ENCODE measurements at places on chromosomes 13 and 19.
A peak's percentile ranks its signal among the peaks of the same experiment; 100 is the strongest.

DNA sequence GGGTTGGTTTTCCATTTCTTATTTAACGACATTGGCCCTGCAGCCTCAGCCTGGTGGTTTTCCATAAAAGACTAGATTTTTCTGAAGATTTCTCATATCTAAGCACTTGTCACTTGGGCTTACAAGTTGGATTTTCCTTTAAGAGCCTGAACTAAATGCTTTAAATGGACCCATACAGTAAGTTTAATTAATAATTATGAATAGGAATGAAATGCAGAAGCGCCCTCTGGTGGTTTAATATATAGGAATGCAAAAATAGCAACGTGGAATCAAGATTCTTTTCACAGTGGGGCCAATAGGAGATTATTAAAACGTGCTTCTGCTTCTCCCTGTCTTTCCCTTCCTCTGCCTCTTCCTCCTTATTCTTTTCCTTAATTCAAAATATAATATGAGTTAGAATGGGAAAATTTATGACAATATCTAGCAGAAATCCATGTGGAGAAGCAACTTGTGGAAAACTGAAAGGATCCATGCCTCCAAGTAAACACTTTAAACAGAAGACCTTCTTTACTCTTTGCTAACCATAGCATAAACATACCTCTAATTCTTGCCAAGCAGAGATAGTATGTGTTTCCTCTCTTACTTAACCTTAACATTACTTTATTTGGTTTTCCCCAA is 324.0 kb downstream of the GPC5 start:
- no peak for DNase-seq

- no peak for DNase-seq
These were observed 2.3 kb upstream of the UPK1A start for GRCh38 chr19:35663981-35664380.

DNA sequence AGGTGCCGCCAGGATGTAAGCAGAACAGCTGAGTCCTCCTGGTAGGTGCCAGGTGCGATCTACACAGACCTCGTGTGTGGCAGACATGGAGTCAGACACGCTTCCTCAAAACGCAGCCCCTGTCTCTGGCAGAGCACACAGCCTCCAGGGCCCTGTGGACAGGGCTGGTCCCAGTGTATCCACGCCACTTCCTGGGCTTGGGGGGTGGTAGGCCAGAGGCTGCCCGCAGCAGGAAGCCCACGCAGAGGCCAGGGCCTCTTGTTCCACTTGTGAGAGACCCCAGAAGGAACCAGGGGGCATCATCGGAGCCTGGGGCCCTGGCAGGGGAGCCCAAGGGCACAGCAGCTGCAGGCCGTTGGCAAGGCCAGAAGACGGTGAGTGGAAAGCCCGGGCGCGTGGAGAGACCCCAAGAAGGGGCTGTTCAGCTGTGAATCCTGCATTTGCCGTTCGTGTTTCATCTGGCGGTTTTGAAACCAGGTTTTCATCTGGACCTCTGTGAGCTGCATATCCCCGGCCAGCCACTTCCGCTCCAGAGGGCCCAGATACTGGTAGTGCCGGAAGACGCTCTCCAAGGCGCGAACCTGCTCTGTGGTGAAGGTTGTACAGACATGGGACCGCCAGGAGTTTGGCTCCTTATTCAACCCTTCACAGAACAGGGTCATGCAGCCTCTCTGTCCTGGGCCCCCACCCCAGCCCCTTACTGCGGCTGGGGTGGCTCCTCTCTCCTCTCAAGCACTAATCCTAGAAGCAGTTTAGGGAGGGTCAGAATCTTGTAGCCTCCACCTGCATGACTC is 25.1 kb upstream of the SLITRK1 start:
- DNase-seq, result no peak

DNA sequence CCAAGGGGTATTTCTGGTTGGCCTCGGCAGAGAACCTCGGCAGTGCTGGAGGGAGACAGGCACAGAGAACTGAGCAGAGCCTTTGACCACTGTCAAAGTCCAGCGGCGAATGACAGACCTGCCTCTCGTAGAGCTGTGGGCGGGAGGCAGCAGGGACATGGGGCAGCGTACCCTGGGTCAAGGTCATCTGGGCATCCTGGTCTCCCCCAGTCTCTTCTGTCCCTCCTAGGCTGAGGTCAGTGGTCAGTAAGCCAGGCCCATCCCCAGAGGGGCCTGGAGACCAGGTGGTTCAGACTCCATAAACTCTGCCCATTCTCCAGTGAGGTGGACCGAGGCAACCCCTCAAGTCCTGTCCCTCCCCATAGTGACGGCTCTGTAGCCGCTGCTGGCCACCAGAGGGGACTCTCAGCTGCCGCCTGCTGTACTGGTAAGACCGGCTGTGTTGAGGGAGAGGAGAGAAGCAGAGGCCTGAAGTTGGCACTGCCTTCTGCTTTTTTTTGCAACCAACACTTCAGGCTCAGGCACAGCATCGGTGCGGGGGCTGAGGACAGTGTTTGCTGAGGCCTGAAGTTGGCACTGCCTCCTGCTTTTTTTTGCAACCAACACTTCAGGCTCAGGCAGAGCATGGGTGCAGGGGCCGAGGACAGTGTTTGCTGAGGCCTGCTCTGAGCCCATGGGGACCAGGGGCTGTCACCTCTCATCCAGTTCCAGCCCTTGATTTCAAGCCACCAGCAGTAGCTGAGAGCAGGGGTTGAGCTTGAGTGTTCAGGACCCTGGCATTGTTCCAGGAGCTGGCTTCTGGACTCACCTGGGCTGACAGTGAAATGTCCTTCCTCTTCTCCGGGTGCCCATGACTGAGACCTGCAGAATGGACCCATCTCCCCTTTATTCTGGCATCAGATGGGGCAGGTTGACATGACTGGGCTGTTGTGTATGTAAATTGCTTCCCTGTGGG is at the start of gene PGLYRP2:
TSS of gene PGLYRP2 (minus strand) at position 111 of the 955 bp plus-strand sequence. CDS start 130 bp downstream, outside the sequence.
- no peak for DNase-seq

GRCh38 chr13:26785838-26786630 is 25.4 kb upstream of the GPR12 start:
- DNase-seq, result peak; percentile 38

DNA sequence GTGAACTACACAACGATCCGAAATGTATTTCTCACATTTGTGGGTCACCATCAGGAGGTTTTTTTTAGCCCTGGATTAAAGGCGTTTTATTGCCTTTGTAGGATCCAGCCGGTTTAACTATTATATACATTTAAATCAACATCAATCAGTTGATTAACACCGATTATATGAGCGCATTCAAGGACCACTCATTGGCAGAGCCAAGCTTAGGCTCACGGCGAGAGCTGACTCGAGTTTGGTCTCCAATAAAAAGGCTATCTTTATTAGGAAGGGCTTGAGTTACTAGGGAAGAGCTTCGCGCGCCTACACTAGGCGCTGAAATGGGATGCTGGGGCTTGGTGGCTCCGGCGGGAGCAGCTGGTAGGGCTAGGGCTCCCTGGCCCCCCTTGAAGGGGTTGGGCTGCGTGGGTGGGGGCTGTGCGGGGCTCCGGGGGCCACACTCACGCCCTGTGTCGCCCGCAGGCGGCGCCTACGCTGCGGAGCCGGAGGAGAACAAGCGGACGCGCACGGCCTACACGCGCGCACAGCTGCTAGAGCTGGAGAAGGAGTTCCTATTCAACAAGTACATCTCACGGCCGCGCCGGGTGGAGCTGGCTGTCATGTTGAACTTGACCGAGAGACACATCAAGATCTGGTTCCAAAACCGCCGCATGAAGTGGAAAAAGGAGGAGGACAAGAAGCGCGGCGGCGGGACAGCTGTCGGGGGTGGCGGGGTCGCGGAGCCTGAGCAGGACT is 4.2 kb downstream of the PDX1 start:
- no peak for DNase-seq

DNA sequence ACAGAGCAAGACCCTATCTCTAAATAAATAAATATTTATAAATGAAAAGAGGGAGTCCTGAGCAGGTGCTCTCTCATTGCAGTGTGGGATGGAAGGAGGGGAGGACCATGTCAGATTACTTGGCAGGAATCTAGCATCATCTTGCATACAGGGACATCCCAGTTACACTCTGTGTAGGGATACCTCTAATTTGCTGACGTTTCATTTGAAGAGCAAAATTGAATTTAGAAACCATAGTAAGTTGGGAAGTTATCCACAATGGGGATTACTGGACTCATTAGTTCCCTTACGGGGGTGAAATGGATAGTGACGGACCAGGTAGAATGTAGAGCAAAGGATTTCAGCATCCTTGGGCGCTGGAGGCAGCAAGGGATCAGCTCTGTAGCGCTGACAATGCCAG is 52.1 kb downstream of the ARHGEF18 start:
- no peak for DNase-seq

- DNase-seq, result no peak
These were observed 5.6 kb upstream of the ATP8B3 start for GRCh38 chr19:1817553-1818179.

DNA sequence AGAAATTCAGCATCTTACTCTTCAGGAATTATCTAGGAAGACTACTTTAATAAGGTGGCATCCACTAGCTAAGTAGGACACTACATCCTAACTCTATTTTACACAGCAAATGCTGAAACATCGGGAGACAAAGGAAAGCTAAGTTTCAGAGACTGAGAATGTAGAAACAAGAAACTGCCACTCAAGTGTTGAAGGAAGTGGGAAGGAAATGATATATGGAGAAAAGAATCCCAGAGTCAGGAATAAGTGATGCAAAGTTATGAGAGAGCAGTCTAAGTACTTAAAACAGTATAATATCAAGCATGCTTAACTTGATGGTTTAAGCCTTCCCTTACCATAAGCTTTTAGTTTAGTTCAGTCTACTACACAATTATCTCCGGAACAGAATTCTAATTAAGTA is 52.4 kb downstream of the RBM26 start:
- DNase-seq, result no peak

GRCh38 chr13:73307481-73307880 is 248.7 kb downstream of the KLF5 start:
- DNase-seq, result no peak

- DNase-seq, result peak; percentile 34
These were observed 552 bp downstream of the KPNA3 start for GRCh38 chr13:49791711-49792549.

DNA sequence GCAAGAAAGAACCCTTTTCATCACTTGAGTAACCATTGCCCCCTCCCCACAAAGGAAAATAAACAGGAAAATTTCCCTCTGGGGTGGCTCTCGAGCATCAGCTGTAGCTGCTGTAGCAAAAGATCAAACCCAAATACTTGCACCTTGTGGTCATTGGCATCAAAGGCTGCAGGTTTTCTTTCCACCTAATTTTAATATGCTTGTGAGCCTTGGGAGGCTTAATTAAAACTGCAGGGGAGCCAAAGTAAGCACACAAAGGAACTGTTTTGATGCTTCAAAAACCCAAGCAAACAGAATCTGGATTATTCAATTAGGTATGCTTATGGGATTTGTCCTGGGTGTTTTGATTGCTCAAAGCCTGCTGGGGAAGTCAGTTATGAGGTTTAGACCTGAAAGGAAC is 119.5 kb downstream of the SHISA2 start:
- DNase-seq, result no peak

- DNase-seq, result no peak
These were observed 112.8 kb downstream of the TDRD3 start for GRCh38 chr13:60509601-60510386.

GRCh38 chr19:17325881-17326594 is 8.6 kb downstream of the ANO8 start:
- no peak for DNase-seq

DNA sequence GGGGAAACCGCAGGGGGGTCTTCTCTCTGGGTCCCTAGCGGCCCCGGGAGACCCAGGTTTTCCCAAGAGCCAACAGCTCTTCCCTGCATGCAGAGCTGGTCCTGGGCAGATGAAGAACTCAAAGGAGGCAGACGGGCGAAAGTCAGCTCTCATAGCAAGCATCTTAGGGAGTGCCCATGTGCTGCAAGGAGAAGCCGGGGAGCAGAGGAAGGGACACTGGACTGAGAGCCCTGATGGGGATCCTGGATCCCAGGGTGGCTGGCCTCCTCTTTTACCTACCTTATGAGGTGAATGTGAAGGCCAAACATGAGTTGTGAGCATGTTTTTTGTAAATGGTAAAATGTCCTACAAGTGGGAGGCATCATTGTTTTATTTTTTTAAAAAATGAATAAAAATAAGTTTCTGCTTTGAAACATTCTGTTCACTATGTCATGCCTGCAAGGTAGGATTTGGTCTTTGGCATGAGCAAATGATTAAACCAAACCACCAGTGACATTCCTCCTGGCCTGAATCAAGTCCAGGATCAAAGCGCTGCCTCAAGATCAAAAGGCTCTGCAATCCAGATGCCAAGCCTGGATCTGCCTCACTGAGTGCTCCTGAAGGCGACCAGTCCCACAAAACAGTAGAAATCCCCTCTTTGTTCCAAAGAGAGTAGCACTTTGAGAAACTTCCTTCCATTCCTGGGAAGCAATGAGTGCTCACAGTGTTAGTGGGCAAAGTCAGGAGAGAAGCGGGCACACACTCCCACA is 92.2 kb upstream of the SERP2 start:
- no peak for DNase-seq

- DNase-seq, result no peak
These were observed 281.0 kb downstream of the TSHZ3 start for GRCh38 chr19:31068268-31068667.

- no peak for DNase-seq
These were observed 97.3 kb downstream of the SERP2 start for GRCh38 chr13:44470638-44471562.

Measured in T-cell (primary cell).